Lower leg skin (tissue), 4 donors: ENCODE measurements at places on chromosomes 11 and 22. TPM values are rescaled to one million over a fixed set of nuclear protein-coding genes. Genes with fewer than 3 reads are reported as not detected.

DNA sequence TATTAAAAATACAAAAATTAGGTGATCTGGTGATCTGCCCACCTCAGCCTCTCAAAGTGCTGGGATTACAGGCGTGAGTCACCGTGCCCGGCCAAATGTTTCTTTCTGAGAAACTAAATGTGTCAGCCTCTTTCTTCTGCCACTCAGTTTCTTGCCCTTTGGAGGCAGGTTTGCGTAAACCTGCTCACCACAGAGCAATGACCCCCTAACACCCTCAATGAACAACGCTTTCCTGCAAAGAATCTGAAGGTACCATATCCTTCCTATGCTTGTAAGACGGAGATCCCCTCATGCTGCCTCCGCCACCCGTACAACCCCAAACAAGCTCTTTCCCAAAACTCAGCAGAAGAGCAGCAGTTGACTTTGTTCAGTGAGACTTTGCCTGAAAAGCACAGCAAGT, 38.7 kb upstream of the TTLL12 start:
- DNase-seq, result no peak

GRCh38 chr11:94148189-94148588, 19.5 kb downstream of the PANX1 start:
- no peak for DNase-seq

Gene KCNQ1
- total RNA-seq, result 0.81 TPM

DNA sequence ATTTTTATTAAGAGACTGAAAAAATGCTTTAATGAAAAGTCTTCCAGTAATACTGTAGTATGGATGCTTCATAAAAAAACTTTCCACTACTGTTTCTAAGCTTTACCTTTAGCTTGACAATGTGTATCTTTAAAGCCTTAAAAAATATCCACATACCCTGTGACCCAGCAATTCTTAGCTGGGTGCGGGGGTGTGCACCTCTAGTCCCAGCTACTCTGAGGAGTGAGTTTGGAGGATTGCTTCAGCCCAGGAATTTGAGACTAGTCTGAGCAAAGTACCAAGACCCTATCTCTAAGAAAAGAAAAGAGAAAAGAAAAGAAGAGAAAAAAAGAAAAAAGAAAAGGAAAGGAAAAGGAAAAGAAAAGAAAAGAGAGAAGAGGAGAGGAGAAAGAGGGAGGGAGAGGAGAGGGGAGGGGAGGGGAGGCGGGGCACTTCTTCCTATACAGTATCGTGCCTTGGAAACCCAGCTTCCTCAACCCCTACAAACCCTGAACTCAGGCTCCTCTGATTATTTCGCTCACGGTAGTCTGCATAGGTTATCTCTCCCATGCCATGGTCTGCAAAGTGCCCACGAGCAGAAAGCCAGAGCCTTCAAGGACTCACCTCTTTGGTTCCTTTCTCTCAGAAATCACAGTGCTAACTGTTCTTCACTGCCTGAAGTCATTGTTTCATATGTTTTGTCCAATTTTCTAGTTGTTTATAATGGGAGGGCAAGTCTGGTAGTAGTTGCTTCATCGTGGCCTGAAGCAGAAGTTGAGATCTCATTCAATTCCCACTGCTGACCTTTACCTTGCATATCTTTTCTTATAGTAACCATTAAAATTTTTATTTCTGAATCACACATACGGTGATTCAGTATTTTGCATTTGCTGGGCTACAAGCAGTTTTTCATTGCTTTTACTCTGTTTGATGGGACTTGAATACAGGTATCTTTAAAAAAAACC, 82.2 kb downstream of the FAM83F start:
- DNase-seq, result no peak

- no peak for DNase-seq
Observed at GRCh38 chr11:102422817-102423712, 29.5 kb downstream of the TMEM123 start.

GRCh38 chr11:34616086-34616485, 4.8 kb upstream of the EHF start:
- no peak for DNase-seq

Gene GGTLC3
- total RNA-seq, result not detected

DNA sequence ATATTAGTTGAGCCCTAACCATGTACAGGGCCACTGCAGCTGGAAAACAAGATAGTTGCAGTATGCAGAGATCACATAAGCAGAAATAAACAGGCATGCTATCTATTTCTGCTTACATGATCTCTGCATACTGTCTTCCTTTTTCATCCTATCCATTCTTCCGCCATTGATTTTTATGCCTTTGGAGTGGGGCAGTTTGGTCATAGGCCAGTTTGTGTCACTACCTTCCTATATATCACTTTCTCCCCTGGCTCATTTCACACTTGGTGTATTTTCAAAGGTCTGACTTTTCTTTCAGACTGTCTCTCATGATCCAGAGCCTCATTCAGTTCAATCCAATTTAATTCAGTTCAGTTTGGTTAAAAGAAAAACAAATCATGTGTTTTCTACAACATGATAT, 829.6 kb downstream of the KCNA4 start:
- DNase-seq, result no peak

- DNase-seq, result no peak
Observed at GRCh38 chr11:116580799-116581198, 192.0 kb downstream of the BUD13 start.

DNA sequence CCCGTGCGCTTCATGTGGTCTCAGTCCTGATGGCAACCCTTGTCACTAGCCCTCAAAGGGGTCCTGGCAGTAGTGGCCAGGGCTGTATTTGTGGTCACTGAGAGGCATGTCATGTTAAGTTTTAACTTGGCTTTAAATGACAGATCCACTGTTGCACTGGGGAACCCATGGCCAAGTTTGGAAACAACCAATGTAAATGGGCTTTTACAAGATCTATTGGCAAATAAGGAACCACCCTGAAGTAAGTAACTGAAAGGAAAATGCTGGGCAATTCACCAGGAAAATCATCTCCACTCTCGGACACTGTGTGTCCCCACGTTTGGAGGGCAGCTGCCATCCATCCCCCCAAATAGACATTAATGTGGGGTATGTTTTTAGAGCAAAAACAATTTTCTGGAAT, 8.4 kb downstream of the YPEL1 start:
- DNase-seq, result no peak

Gene SLC22A12
- total RNA-seq, result not detected

- DNase-seq, result peak; percentile 89
Observed at GRCh38 chr11:66607126-66607834, 9.2 kb upstream of the RBM14 start.
